Osteoblast (primary cell): ENCODE measurements at places on chromosomes 2 and 18. TPM values are rescaled to one million over a fixed set of nuclear protein-coding genes. Genes with fewer than 3 reads are reported as not detected.

- peak overlapping the region; percentile 96 for H3K27ac ChIP-seq
- peaks cover 79% of the 10 kb centered on the region for H3K4me1 ChIP-seq
- H3K27me3 ChIP-seq = no peaks in the 10 kb centered on the region
- H3K36me3 ChIP-seq = no peaks in the 10 kb centered on the region
- DNase-seq = no peak
- H3K4me3 ChIP-seq = no peak overlapping the region
Observed at GRCh38 chr2:144458541-144458940, 61.4 kb downstream of the ZEB2 start.

Gene STAM2
- 51.6 and 52.5 TPM in 2 replicates for total RNA-seq

GRCh38 chr2:206435742-206436141 lies 7.6 kb upstream of the ADAM23 start:
- peaks cover 7% of the 10 kb centered on the region for H3K27me3 ChIP-seq
- no peak overlapping the region for H3K4me3 ChIP-seq
- no peaks in the 10 kb centered on the region for H3K36me3 ChIP-seq
- H3K27ac ChIP-seq = no peak overlapping the region
- no peaks in the 10 kb centered on the region for H3K4me1 ChIP-seq

DNA sequence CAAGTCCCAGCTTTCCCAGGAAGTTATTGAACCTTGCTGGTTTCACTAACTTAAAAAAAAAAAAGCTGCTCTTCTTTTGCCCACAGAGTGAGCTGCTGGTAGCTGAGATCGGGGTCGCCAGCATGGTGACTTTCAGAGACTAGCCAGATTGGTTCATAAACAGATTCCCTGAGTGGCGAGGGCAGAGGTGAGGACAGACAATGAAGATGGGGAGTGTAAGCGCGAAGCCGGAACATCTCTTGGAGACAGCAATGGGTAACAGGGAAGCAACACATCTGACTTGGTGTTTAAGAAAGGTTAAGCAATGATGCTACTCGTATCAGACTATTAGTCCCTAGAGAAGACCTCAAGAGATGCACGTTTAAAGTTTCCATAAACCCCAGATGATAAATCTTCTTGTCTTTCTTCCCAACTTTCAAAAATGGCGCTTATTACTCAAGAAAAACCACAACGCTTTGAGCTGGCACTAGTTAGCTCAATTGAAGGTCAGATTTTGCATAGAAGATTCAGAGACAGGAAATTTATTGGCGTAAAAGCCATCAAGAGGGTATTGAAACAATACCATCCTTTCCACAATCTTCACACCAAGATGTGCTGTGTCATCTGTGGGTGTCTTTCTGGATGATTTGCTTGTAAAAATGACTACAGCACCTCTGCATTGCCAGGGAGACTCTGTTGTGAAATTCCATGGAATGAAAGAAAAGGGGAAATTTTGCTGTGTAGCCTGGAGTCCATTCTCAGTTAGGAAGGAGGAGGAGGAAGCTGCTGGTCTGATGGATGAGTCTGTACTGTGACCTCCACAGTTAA lies 193.1 kb upstream of the CXCR4 start:
- no peaks in the 10 kb centered on the region for H3K27me3 ChIP-seq
- H3K4me1 ChIP-seq = no peaks in the 10 kb centered on the region
- DNase-seq = no peak
- no peak overlapping the region for H3K4me3 ChIP-seq

DNA sequence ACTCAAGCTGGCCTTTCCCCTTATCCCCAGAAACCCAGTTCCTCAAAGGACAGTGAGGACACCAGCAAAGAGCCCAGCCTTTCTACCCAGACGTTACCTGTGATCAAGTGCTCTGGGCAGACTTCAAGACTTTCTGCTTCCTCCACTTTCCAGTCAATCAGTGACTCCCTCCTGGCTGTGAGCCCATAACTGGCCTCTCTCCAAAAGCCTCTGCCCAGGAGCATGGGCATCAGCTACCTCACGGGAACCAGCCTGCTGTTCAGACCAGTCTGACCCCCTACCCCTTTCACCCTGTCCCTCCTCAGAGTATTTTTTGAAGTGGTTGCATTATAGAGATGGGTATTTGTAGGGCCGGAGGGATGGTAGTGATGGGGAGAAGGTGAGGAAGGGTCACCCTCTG lies 27.7 kb upstream of the CYP27A1 start:
- H3K4me1 ChIP-seq = no peaks in the 10 kb centered on the region
- no peak overlapping the region for H3K27ac ChIP-seq
- no peak for DNase-seq
- H3K36me3 ChIP-seq = peaks cover 59% of the 10 kb centered on the region

Gene STARD6
- not detected in 2 replicates for total RNA-seq

DNA sequence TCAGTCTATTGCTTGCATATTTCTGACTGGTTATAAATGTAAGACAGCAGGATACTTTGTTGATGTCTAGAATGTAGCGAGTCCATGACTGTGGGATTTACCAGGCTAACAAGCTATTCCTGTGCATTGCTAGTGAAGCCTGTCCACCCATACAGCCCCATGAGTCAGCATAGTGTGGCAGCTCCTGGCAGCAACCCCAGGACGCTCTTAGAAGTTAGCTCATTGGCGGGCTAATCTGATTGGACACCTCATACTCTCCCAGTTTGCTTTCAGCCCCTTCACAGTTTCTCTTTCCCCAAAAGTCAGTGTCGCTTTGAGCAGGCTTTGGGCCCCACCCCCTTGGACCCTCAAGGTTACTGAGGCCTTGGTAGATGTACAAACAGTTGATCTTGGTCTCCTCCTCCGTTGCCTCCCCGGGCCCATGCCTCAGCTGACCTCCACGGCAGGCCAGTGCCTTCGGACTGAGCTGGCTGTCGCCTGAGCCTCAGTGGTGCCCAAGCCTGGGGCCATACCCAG lies 48.0 kb downstream of the COA5 start:
- no peaks in the 10 kb centered on the region for H3K36me3 ChIP-seq
- peak; percentile 99 for DNase-seq
- peak overlapping the region; percentile 24 for H3K4me3 ChIP-seq
- peak overlapping the region; percentile 70 for H3K27ac ChIP-seq
- peaks cover 29% of the 10 kb centered on the region for H3K4me1 ChIP-seq

- DNase-seq = peak; percentile 10
- no peaks in the 10 kb centered on the region for H3K4me1 ChIP-seq
- no peak overlapping the region for H3K4me3 ChIP-seq
- no peak overlapping the region for H3K27ac ChIP-seq
Observed at GRCh38 chr2:1899396-1899730, 155.0 kb upstream of the PXDN start.

- H3K27ac ChIP-seq = no peak overlapping the region
- H3K4me3 ChIP-seq = no peak overlapping the region
- DNase-seq = peak; percentile 39
- H3K27me3 ChIP-seq = no peaks in the 10 kb centered on the region
- no peaks in the 10 kb centered on the region for H3K4me1 ChIP-seq
- H3K36me3 ChIP-seq = no peaks in the 10 kb centered on the region
Observed at GRCh38 chr18:79523736-79524180, 128.0 kb downstream of the NFATC1 start.

- no peak for DNase-seq
- no peaks in the 10 kb centered on the region for H3K36me3 ChIP-seq
- H3K4me3 ChIP-seq = no peak overlapping the region
- H3K27me3 ChIP-seq = no peaks in the 10 kb centered on the region
- no peaks in the 10 kb centered on the region for H3K4me1 ChIP-seq
Observed at GRCh38 chr18:39348757-39349156, 1783.2 kb upstream of the CELF4 start.

Gene HOXD3
- total RNA-seq = 1.1 and 2.1 TPM in 2 replicates

Gene REEP1
- total RNA-seq = 0.36 TPM in 1 of 2 replicates, not detected in the other

Gene UCN
- 0.36 and 1.2 TPM in 2 replicates for total RNA-seq

GRCh38 chr18:74291472-74291770 lies 342 bp downstream of the CYB5A start:
- no peaks in the 10 kb centered on the region for H3K27me3 ChIP-seq
- peaks cover 22% of the 10 kb centered on the region for H3K4me1 ChIP-seq
- no peak for DNase-seq
- H3K36me3 ChIP-seq = no peaks in the 10 kb centered on the region
- no peak overlapping the region for H3K27ac ChIP-seq
- H3K4me3 ChIP-seq = peak overlapping the region; percentile 96

Gene CCDC150
- 5.8 and 8.5 TPM in 2 replicates for total RNA-seq

GRCh38 chr2:203809084-203809521 lies 58.5 kb upstream of the CTLA4 start:
- no peak overlapping the region for H3K4me3 ChIP-seq
- H3K27ac ChIP-seq = peak overlapping the region; percentile 100
- DNase-seq = no peak
- no peaks in the 10 kb centered on the region for H3K27me3 ChIP-seq

Gene WBP1
- 35.5 and 35.7 TPM in 2 replicates for total RNA-seq

Gene NOSTRIN
- total RNA-seq = 0.59 and 1.4 TPM in 2 replicates

GRCh38 chr2:216775043-216775453 lies 79.7 kb upstream of the IGFBP5 start:
- H3K36me3 ChIP-seq = no peaks in the 10 kb centered on the region
- H3K27ac ChIP-seq = peak overlapping the region; percentile 96
- H3K27me3 ChIP-seq = no peaks in the 10 kb centered on the region
- peaks cover 22% of the 10 kb centered on the region for H3K4me1 ChIP-seq

DNA sequence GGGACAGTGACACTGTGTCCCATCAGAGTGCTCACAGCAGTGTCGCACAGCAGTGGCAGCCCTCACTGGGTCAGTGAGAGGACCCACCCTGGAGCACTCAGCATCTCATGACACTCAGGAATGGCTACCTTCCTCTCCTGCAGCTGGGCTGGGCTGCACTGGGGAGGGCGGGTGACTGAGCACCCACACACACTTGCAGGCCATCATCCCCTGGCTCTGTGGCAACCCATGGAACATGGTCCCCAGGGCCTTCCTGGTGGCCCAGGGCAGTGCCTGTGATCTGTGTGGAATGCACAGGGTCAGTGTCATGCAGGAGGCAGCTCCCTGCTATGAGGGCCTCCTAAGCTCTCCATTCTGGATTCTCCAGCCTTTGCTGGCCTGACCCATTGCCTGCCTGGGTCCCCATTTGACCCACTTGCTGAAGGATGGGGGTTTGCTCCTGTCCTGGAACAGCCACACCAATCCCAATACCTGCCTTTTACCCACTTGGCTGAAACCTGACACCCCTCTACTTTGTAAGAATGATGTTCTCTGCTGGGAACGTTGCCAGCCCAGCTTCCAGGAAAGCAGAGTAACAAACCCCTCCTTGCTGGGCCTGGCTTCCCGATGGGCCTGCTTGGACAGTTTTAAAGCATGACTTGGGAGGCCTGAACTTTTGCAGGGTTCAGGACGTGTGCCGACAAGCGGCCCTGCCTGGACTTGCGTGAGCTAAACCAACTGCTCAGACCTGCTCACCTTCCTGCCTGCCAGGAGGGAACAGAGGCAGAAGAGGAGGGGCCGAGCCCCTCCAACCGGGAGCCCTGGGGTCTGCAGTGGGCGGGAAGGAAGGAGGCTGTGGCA lies 13.7 kb downstream of the HS6ST1 start:
- no peaks in the 10 kb centered on the region for H3K27me3 ChIP-seq
- peaks cover 43% of the 10 kb centered on the region for H3K4me1 ChIP-seq
- H3K27ac ChIP-seq = peak overlapping the region; percentile 95
- DNase-seq = peak; percentile 97

Gene SIX3
- not detected in 2 replicates for total RNA-seq

GRCh38 chr2:47054868-47055267 lies 100.2 kb downstream of the STPG4 start:
- no peak overlapping the region for H3K4me3 ChIP-seq
- H3K4me1 ChIP-seq = peaks cover 35% of the 10 kb centered on the region
- H3K27me3 ChIP-seq = no peaks in the 10 kb centered on the region
- peak; percentile 39 for DNase-seq

DNA sequence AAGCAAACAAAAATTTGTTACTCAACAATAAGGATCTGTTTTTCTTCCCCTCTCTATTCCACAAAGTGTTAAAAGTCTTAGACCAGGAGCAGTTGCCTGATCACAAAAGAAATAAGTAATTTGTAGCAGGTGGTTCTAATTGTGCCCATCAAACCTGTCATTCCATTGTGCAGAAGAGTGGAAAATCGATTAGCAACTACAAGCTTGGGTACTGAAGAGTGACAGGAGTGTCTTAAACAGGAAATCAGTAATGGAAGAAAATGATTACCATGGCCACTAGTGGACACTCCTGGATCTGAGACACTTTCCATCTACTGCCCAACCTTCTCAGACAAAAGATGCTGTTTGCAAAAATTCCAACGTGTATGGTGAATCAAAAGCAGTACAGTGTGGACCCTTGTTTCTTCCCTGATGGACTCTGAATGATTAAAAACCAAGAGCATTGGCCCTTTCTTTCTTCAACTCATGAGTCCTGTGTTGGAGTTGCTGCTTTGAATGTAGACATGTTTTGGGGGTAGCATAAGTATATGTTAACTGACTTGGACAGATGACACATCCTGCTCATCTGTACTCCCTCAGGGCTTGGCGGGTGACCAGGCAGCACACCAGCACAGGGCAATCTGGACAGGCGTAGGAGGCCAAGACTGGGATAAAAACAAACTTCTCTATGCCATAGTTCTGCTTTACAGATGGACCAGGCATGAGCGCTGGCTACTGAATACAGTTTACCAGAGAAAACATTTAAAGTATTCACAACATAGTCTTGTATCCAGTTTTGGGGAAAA lies 51.9 kb downstream of the PLA2R1 start:
- H3K27ac ChIP-seq = no peak overlapping the region
- no peak overlapping the region for H3K4me3 ChIP-seq
- no peaks in the 10 kb centered on the region for H3K36me3 ChIP-seq
- no peaks in the 10 kb centered on the region for H3K4me1 ChIP-seq
- no peak for DNase-seq

Gene WNT10A
- not detected in 2 replicates for total RNA-seq

- H3K27me3 ChIP-seq = peaks cover 11% of the 10 kb centered on the region
- no peaks in the 10 kb centered on the region for H3K36me3 ChIP-seq
- no peaks in the 10 kb centered on the region for H3K4me1 ChIP-seq
- H3K27ac ChIP-seq = no peak overlapping the region
Observed at GRCh38 chr2:205860181-205860580, 177.9 kb downstream of the NRP2 start.

Gene LINC00305
- not detected in 2 replicates for total RNA-seq

DNA sequence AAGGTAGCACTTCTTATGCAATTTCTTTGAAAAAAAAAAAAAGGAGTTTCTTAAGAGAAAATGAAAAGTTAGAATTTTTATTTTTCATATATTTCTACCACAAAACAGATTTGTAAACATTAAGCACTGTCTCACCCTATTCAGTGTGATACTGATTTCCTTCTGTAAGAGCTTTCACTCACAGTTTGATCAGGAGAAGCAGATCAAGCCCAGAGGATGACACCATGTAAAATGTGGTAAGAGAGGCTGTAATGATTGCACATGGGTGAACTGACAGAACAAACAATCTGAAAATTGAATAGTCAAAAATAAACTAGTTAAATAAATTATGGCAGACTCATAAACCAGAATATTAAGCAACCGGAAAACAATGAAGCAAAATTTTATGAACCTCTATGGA lies 54.5 kb downstream of the MEMO1 start:
- H3K27ac ChIP-seq = no peak overlapping the region
- H3K27me3 ChIP-seq = no peaks in the 10 kb centered on the region
- DNase-seq = no peak
- no peak overlapping the region for H3K4me3 ChIP-seq
- H3K4me1 ChIP-seq = no peaks in the 10 kb centered on the region

- H3K27me3 ChIP-seq = no peaks in the 10 kb centered on the region
- DNase-seq = no peak
- H3K4me1 ChIP-seq = peaks cover 16% of the 10 kb centered on the region
- no peaks in the 10 kb centered on the region for H3K36me3 ChIP-seq
- no peak overlapping the region for H3K27ac ChIP-seq
Observed at GRCh38 chr2:98448441-98449145, 3.9 kb downstream of the INPP4A start.

GRCh38 chr18:23968638-23969604 lies 45.6 kb upstream of the TTC39C start:
- no peak overlapping the region for H3K27ac ChIP-seq
- H3K27me3 ChIP-seq = peaks cover 3% of the 10 kb centered on the region
- H3K36me3 ChIP-seq = no peaks in the 10 kb centered on the region
- H3K4me1 ChIP-seq = no peaks in the 10 kb centered on the region

Gene STEAP3
- 27.4 and 40.9 TPM in 2 replicates for total RNA-seq
